ENCODE measurements at places on chromosomes 13 and 19.

GRCh38 chr19:342801-343421 lies 1.7 kb downstream of the MIER2 start:
- peaks cover 32% of the 10 kb centered on the region for H3K4me1 ChIP-seq
- H3K27me3 ChIP-seq = no peaks in the 10 kb centered on the region
- peak overlapping the region; percentile 71 for H3K4me3 ChIP-seq
- H3K36me3 ChIP-seq = no peaks in the 10 kb centered on the region

DNA sequence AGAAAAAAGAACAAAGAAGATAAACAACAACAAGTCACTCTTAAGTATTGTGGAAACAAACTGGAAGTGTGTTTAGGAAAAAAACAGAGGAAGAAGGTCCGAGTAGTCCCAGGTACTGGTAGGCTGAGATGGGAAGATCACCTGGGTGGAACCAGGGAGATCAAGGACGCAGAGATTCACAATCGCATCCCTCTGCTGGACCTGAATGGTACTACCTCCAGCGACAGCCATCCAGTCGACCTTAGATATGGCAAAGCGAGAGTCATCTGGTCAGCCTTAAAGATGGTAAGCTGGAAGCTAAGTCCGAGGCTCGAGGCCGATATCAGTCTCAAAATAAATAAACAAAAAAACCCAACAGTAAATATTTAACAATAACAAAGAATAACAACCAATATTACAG lies 44.9 kb upstream of the ZNF91 start:
- no peaks in the 10 kb centered on the region for H3K4me1 ChIP-seq
- H3K27ac ChIP-seq = no peak overlapping the region
- no peak overlapping the region for H3K4me3 ChIP-seq
- H3K27me3 ChIP-seq = no peaks in the 10 kb centered on the region
- peak; percentile 78 for DNase-seq

DNA sequence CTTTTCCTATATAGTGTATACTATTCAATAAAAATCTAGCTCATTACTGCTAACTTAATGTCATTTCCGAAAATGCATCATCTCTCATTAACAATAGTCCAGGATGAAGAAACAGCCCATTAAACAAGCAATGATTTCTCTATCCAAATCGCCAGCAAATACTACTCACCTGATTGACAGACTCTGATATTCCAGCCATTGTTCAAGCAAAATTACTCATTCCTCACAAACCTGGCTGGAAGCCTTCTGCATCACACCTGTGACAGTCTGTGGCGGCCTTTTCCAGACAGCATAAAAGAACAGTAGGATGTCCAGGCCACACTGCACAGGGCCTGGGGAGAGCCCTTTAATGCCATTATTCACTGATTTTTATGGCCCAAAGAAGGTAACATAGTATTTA lies 115.9 kb downstream of the ABCC4 start:
- H3K36me3 ChIP-seq = no peaks in the 10 kb centered on the region
- no peak for DNase-seq
- no peaks in the 10 kb centered on the region for H3K27me3 ChIP-seq
- no peak overlapping the region for H3K4me3 ChIP-seq
- H3K4me1 ChIP-seq = peaks cover 5% of the 10 kb centered on the region

GRCh38 chr13:103931885-103932284 lies 865.7 kb upstream of the SLC10A2 start:
- H3K27ac ChIP-seq = no peak overlapping the region
- no peaks in the 10 kb centered on the region for H3K36me3 ChIP-seq
- H3K27me3 ChIP-seq = no peaks in the 10 kb centered on the region
- no peak for DNase-seq
- no peaks in the 10 kb centered on the region for H3K4me1 ChIP-seq
- no peak overlapping the region for H3K4me3 ChIP-seq

- no peaks in the 10 kb centered on the region for H3K36me3 ChIP-seq
- no peak for DNase-seq
- no peak overlapping the region for H3K4me3 ChIP-seq
Measured at GRCh38 chr13:71255633-71256032, 611.4 kb downstream of the DACH1 start.

DNA sequence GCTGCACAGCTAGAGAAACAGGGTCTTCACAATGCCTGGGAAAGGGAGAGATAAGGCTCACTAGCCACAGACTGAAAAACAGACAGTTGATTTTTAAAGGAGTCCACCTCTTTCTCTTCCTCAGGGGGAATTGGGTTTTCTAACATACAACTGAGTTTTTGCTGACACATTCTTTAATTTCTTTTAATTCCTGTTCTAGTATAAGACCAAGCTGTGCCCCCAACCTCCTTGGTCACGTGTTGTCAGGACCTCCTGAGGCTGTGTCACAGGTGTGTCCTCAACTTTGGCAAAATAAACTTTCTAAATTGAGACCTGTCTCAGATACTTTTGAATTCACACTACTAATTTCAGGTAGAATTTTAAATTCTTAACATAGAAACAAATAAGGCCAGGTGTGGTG lies 12.1 kb upstream of the ZNF492 start:
- no peak overlapping the region for H3K27ac ChIP-seq
- H3K4me1 ChIP-seq = peaks cover 10% of the 10 kb centered on the region
- DNase-seq = no peak
- H3K27me3 ChIP-seq = peaks cover 12% of the 10 kb centered on the region

DNA sequence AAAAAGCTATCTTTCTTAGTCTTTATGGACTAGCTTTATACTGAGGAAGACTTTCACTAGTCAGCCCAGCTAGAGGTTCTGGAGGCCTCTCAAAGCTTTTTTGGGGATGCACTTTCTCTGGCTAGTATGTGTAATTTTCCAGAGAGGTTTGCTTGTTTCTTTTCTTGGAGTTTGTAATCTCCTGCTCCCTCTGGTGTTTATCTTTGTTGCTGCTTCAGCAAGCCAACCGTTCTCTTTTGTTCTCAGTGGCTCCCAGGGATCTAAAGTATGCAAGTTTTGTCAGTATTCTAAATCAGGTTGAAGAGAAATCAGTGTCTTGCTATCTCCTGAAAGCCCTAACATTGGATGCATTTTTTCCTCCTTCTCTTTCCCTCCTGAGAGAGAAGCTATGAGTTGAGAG lies 121.1 kb upstream of the MYO16 start:
- H3K27ac ChIP-seq = no peak overlapping the region
- no peaks in the 10 kb centered on the region for H3K36me3 ChIP-seq
- no peaks in the 10 kb centered on the region for H3K27me3 ChIP-seq

DNA sequence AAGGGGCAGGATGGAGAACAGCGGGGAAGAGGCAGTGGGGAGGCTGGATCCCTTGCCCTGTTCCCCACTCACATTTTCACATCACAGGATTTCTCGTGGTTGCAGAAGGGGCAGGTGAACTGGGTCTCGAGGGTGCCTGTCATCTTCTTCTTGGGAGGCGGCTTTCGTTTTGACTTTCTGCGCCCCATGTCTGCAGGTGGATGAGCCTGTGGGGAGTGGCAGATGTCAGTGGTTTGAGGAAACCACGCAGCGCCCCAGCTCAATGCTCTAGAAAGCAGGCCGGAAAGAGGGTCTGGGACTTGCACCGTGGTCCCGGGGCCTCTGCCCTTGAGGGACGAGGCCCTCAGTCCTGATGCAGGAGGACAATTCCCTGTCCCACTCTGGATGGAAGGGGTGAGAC lies 4.9 kb downstream of the ELOF1 start:
- DNase-seq = no peak
- no peak overlapping the region for H3K27ac ChIP-seq
- no peak overlapping the region for H3K4me3 ChIP-seq
- H3K27me3 ChIP-seq = no peaks in the 10 kb centered on the region

DNA sequence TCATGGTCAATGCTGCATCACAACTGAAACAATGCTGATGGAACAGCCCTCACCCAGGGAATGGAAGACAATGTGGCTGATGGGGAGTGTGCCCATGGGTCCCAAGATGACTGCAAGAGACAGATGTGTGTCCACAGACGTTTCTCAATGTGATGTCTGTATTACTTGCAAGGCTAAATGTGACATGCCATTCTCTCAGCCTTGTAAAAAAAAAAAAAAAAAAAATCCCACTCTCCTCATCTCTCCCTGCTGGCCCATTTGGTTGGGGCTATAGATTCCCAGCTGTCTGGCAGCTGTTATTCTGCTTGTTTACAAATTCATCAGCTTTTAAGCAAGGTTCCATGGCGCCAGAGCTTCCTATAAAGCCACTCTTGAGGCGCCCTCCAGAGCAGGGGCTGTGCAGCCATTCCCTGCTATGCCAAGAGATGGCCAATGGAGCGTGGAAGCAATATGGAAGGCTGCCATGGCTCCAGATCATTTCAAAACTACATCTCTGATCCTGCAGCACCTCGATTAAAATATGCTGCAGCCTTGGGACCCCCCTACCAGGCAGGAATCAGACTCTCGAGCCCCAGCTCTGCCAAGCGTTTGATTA lies 294.8 kb downstream of the FOXO1 start:
- no peaks in the 10 kb centered on the region for H3K27me3 ChIP-seq
- no peaks in the 10 kb centered on the region for H3K36me3 ChIP-seq
- no peak overlapping the region for H3K4me3 ChIP-seq
- no peak for DNase-seq
- no peak overlapping the region for H3K27ac ChIP-seq
- H3K4me1 ChIP-seq = peaks cover 6% of the 10 kb centered on the region

DNA sequence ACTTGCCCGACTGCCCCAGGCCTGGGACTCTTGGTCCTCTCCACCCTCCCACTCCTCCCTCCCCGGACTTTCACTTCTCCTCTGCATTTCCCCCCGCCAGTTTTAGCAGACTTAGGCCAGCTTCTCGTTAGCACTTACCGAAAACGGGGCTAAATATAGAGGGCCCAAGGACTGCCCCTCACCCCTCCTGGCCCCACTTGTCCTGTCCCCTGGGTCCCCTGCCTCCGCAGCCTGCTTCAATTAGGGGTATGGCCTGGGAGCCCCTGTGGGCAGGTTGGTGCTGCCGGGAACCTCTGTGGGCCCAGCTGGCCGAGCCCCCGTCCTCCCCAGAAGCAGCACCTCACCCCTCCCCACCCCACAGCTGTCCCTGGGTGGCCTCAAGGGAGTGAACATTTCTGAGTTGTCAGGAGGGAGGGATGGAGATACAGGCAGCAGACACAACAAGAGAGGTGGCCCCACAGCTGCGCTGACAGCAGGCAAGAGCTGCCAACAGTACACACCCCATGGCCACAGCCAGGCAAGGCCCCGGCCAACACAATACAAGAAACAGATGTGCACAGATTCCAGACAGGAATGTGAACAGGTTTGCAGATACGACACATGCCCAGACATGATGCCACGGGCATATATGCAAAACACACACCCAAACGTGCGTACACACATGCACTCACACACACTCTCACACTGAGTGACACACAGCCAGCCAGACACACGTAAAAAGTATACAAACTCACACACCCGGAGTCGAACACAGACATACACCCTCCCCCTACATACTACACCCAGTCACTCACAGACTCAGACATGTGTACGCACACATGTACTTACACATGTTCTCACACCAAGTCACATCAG lies 2.6 kb downstream of the POU2F2 start:
- H3K27me3 ChIP-seq = peaks cover 76% of the 10 kb centered on the region
- no peak overlapping the region for H3K27ac ChIP-seq
- H3K4me1 ChIP-seq = peaks cover 21% of the 10 kb centered on the region
- peak overlapping the region; percentile 16 for H3K4me3 ChIP-seq
- DNase-seq = no peak

DNA sequence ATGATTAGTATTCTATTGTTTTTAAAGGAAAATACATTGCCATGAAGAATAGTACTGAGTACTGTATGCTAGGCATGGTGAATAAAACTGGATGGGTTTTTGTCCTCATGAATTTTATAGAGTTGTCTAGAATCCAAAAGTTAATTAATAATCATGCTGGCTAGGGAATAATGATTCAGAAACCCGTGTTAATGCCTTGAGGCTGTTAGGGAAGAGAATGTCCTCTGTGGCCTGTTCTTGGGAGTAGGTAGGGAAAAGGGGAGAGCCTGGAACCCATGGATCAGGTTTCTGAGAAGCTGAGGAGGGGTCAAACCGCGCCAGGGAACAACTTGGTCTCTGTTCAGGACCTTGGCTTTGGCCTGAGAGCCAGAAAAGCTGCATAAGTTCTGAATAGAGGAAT lies 1376.3 kb upstream of the SLC10A2 start:
- no peak overlapping the region for H3K4me3 ChIP-seq
- H3K27ac ChIP-seq = no peak overlapping the region
- no peaks in the 10 kb centered on the region for H3K4me1 ChIP-seq
- no peaks in the 10 kb centered on the region for H3K27me3 ChIP-seq
- no peak for DNase-seq

DNA sequence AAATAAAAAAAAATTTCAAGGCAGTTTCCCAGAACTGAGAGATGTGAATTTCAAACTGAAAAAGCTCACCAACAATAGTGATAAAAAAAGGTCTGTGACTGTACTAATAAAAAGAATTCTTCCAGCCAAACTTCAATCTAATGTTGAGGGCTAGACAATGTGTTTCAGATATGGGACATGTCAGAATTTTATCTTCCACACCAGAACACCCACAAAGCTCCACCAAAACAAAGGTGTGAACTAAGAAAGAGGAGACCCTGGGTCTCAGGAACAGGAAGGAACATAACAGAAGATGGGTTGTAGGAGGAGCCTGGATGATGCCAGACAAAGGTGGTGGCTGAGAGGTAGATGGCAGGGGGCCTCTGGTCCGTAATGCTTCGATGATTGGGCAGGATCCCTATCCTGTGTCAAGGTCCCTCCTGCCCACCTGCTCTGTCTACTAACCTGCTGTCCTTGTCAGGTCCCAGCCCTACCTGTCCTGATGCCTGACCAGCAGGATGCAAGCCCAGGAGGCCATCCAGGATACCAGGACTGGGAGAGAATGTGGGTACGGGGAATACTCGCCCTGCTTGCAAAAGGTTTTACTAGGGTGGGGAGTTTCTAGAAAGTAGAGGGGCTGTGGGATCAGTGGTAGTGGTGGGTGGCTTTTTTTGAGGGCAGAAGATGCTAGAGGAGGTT lies 4.5 kb downstream of the MZF1 start:
- no peaks in the 10 kb centered on the region for H3K27me3 ChIP-seq
- peaks cover 20% of the 10 kb centered on the region for H3K4me1 ChIP-seq
- H3K36me3 ChIP-seq = peaks cover 21% of the 10 kb centered on the region
- no peak overlapping the region for H3K27ac ChIP-seq

DNA sequence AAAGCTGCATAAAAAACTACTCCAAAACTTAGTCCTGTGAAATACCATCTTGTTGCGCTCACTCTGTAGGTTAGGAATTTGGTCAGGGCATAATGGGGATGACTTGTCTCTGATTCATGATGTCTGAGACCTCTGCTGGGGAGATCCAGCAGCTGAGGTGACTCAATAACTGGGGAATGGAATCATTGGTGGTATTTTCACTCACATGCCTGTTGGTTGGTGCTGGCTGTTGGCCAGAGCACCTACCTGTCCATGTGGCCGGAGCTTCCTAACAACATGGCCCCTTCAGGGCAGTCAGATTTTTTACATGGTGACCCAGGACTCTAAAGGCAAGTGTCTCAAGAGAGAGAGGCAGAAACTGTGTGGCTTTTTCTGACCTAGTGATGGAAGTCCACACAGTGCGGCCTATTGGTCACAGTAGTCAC lies 7.4 kb upstream of the ESD start:
- no peaks in the 10 kb centered on the region for H3K4me1 ChIP-seq
- no peak overlapping the region for H3K27ac ChIP-seq
- no peak overlapping the region for H3K4me3 ChIP-seq
- no peak for DNase-seq
- no peaks in the 10 kb centered on the region for H3K27me3 ChIP-seq

GRCh38 chr13:46035066-46035465 lies 17.5 kb downstream of the ZC3H13 start:
- H3K4me1 ChIP-seq = no peaks in the 10 kb centered on the region
- DNase-seq = no peak
- H3K27me3 ChIP-seq = no peaks in the 10 kb centered on the region
- H3K27ac ChIP-seq = no peak overlapping the region
- peaks cover 36% of the 10 kb centered on the region for H3K36me3 ChIP-seq
- no peak overlapping the region for H3K4me3 ChIP-seq
